Stimulated activated CD4-positive, alpha-beta T cell treated with anti-CD3 and anti-CD28 coated beads, Interleukin-1b, Interleukin-23, amount 100 ng/mL, for 4 hours (primary cell): ENCODE measurements at places on chromosomes 11 and 22.

DNA sequence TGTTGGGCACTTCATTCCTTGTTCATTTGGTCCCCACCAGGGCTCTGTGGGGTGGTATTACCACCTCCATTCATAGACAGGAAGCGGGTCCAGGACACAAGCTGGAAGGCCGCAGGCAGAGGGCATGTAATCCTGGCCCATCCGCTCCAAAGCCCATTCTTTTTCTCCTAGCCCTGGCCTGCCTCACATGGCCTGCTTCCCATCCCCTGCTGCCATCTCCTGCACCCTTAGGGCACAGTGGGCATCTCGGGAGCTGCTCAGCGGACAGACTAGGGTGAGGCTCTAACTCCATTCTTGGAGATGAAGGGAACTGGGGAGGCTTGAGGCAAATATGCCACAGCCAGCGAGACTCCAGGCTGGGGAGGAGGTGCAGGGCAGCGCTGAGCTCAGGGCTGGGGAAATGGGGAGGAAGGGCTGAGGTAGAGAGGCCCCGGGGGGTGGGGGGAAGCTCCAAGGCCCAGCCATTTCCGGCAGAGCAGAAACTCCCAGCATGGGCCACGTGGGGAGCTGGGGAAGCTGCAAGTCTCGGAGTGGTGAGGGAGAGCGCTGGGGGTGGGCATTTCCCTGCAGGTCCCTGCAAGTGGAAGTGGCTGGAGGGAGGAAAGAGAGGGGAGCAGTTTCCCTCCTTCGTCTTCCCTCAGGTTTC lies 14.3 kb upstream of the BCL9L start:
- no peak for DNase-seq

GRCh38 chr11:57094181-57094935 lies 87.4 kb upstream of the LRRC55 start:
- no peak for DNase-seq

DNA sequence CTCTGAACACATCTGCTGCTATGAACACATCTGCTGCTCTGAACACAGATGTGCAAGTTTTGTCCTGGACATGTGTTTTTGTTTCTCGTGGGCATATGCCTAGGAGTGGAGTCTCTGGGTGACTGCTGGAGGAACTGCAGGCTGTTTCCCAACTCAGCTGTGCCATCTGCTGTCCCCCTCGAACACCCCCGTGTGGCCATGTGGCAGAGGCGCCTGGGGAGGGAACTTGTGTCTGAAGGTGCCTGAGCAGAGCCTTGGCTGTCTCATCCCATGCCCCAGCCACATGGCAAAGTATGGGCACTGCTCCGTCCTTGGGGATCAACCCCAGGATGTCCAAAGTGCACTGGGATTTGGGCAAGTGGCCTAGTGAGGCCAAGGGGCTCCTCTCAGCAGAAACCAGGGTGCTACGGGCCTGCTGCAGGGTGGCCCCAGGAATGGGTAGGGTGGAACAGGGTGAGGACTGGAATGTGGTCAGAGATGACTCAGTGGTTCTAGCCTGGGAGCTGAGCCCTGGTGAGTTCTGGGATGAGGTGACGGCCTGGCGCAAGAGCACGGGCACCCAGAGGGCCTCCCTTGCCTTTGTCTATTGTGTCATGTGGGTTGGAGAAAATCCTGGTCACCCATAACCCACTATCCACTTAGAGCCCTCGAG lies 14.7 kb downstream of the GATD1 start:
- DNase-seq = no peak

GRCh38 chr11:133058501-133058900 lies 473.8 kb downstream of the OPCML start:
- DNase-seq = no peak

DNA sequence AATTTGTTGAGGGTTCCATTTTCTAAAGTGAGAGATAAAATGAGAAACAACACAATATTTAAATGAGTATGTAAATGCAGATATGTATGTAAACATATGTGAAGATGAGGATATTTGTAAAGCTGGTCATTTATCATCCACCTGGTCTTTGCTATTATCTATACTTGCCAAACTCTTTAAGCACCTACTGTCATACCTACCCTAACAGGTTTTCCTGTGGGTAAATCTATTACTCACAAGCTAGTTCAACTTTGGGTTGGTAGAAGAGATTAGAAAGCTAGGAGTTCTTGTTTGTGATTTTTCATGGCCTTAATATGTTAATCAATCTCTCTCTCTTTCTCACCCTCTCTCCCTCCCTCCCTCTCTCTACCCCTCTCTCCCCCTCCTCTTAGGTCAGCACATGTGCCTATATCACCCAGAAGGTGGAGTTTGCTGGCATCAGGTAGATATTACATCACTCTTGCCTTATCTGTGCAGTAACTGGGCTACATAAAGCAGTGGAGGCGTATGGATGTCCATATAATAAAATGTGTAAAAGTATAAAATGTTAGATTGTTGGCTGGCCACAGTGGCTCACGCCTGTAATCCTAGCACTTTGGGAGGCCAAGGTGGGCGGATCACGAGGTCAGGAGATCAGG lies 14.7 kb downstream of the DEPDC5 start:
- no peak for DNase-seq

DNA sequence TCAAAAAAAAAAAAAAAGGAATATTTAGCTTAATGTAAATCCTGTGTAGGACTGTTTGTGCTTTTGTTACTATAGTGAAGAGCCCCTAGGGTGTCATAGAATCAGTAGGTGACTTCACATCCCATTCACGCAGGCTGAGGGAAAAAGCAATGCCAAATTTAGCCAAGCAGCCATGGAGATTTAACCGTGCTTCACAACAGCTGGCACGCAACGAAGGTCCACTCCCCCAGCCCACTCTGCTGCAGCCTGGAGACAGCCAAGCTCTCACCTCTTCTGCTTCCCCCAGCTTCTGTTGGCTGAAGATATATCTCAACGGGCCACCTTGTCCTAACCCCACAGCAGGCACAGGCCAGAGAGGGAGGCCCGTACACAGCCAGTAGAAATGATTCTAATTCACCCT lies 78.8 kb upstream of the BID start:
- DNase-seq = no peak

GRCh38 chr11:975827-976226 lies 50.2 kb downstream of the AP2A2 start:
- no peak for DNase-seq

- DNase-seq = peak; percentile 78
Measured at GRCh38 chr11:47847892-47848699, at the start of gene NUP160. TSS of gene NUP160 (minus strand) at chr11:47848350. CDS start at chr11:47848318, 32 bp downstream.

DNA sequence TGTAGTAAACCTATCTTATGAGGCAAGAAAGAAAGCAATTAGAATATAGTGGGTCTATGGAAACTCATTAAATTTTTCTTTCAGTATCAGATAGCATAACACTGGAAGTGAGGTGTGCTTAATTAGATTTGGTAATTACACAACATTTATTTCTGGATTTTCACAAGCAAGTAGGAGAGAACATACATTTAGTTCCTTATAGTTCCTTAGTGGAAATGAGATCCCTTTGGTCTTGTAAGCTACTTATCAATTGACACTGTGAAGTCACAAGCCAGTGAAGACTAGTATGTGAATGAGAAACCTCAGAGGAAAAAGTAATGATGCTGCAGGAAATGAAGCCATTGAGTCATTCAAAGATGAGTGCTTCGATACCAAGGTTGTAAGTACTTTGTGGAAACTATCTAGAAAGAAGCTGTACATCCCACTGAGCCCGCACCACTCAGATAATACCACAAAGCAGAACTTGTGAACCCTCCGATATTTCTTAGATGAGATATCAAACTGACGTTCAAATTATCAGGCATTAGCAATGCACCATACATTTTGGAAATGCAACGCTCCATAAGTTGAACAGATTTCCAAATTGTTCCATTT lies 53.5 kb downstream of the ENTHD1 start:
- no peak for DNase-seq

DNA sequence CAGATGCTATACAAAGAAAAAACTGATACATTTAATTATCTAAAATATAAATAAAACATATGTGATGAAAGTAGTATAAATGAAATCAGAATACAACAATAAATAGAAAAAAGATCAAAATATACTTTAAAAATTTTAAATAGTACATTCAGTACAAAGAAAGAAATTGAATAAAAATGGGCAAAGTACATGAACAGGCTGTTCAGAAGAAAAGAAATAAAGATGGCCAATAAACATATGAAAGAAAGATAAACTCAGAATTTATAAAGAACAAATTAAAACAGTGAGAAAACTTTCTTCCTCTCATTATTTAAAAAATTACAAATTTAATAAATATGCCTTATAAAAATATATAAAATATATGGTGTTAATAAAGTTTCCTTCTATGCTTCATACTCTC lies 50.5 kb upstream of the AMOTL1 start:
- DNase-seq = no peak

DNA sequence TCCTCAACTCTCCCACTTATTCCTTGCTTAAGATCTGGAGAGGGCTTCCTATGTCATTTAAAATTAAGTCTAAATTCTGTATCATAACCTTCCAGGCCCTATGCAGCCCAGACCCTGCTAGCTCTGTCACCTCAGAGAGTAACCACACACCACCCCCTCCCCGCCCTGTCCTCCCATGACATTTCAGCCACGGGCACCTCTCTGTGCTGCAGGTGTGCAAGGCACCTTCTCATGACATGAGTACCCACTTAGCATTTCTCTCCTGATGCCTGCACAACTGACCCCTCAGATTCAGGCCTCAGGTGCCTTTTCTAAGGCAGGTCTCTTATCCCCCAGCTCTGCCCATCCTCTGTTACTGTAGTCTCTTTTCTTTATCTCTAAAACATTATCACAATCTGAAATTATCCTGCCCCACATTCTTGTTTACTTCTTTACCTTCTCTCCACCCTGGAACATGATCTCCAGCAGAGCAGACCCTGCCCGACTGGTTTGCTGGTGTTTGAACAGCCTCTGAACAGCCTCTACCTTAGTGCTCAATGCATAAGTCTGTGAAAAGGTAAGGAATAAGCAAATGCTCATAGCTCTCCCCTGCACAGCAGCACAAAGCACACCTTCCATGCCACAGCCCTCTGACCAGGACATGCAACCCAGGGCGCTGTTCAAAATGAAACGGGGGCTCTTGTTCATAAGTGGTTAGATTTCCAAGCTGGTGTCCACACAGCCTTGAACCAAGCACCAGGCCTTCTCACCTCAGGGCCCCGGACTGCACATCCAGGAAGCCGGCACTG lies 196.1 kb upstream of the B3GAT1 start:
- DNase-seq = no peak

- DNase-seq = peak; percentile 47
Measured at GRCh38 chr22:46576556-46577367, 39.3 kb upstream of the CELSR1 start.

- no peak for DNase-seq
Measured at GRCh38 chr11:102781676-102782075, 1.2 kb upstream of the MMP10 start.

DNA sequence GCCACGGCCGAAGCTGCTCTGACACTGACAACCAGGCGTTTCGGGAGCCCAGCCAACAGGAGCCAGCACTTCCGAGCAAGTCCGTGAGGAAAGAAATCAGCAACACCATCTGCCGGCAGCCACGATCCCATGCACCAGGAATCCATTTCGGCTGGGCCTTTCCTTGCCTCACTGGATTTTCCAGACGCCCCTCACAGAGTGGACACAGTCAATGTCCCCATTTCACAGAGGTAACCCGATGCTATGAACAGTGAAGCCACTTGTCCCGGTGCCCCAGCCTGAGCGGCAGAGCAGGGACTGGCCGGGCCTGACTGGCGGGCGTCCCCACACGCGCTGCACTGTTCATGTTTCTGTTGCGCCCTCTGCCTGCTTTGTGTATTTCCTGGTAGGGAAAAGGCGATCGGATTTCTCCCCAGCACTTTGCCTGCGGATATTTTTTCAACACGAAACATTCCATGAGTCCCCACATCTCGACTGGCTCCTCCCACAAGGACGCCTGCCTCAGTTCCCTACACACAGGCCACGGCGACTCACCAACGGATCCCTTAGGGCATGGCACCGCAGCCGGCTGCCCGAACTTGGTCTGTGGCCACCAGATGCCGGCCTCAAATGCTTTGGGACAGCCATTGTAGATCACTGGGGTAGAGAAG lies 55.3 kb downstream of the TRMU start:
- DNase-seq = no peak

DNA sequence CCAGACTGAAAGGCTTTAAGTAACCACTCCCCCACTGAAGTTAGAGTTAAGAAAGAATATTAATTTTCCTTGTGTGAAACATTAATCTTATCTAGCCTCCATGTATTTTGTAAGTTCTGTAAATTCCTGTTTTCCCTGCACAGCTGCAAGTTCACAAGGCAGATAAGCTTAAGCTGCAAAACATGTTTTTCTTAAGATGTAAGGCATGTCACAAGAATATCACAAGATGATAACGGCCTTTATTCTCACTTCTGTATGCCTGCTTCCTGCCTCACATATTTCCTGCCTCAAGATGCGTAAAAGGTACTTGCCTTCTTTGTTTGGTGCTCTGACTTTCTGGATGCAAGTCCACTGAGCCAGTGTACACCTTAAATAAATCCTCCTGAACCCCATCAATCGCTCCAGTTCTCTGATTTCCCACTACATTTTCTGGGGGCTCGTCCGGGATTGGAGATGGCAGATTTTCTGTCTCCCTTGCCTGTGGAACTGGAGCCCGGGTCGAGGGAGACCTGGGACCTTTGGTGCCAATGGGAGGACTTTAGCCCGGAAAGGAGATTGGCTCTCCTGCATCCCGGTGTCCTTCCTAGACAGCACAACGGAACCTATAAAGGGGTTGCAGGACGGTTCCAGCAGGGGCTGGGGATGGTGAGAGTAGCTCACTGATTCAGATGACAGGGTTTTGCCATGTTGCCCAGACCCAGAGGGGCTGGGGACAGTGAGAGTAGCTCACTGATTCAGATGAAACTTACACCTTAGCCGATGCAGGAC lies 30.2 kb downstream of the PPARA start:
- DNase-seq = no peak

GRCh38 chr11:31802990-31803812 lies 7.9 kb downstream of the PAX6 start:
- no peak for DNase-seq

DNA sequence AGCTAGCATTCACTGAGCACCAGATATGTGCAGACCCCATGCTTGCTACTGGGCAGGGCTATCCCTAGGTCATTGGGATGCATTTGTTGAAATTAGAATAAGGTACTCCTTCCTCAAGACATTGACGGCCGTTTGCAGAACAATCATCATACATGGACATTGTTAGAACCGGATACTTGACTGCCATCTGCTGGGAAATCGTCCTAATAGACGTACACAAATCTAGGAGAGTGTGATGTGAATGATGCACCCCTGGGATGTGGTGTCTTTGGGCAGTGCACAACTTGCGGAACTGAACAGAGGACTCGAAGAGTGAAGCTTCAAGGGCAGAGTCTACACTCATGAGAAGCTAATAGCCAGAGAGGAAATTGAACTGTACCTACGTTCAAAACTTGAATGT lies 35.9 kb downstream of the MYO18B start:
- no peak for DNase-seq

DNA sequence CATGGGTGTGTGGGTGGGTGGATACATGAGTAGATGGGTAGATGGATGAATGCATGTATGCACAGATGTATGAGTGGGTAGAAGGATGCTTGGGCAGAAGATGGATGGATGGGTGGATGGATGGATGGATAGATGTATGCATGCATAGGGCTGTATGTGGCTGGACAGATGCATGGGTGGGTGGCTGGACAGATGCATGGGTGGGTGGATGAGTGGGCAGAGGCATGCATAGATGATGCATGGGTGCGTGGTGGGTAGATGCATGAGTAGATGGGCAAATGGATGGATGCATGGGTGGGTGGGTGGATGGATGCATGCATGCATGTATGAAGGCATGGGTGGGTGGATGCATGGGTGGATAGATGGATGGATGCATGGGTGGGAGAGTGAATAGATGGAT lies 6.8 kb upstream of the CD248 start:
- DNase-seq = no peak
